NCI-H1417 (cell line): ENCODE measurements at places on chromosomes 7 and 10.
A peak's percentile ranks its signal among the peaks of the same experiment; 100 is the strongest.

GRCh38 chr10:48509974-48510692 is 94.7 kb downstream of the ARHGAP22 start:
- DNase-seq = no peak

- DNase-seq = no peak
Measured at GRCh38 chr10:30493609-30494530, 59.9 kb downstream of the MAP3K8 start.

- DNase-seq = no peak
Measured at GRCh38 chr10:82888809-82889455, 1013.9 kb downstream of the NRG3 start.

DNA sequence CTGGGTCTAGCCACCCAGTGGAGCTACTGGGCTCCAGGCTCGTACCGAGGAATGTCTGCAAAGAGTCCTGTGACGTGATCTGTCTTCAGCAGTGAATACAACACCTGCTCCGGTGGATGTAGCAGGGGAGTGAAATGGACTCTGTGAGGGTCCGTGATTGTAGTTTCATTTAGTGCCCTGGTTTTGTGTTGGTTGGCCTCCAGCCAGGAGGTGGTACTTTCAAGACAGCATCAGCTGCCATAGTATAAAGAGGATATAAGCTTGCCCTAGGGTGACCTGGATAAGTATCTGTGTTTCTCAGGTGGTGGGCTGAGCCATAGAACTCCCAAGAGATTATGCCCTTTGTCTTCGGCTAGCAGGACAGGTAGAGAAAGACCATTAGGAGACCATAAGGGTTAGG is 24.6 kb upstream of the WNT2 start:
- no peak for DNase-seq

GRCh38 chr10:86085136-86085535 is 281.5 kb downstream of the GRID1 start:
- no peak for DNase-seq

DNA sequence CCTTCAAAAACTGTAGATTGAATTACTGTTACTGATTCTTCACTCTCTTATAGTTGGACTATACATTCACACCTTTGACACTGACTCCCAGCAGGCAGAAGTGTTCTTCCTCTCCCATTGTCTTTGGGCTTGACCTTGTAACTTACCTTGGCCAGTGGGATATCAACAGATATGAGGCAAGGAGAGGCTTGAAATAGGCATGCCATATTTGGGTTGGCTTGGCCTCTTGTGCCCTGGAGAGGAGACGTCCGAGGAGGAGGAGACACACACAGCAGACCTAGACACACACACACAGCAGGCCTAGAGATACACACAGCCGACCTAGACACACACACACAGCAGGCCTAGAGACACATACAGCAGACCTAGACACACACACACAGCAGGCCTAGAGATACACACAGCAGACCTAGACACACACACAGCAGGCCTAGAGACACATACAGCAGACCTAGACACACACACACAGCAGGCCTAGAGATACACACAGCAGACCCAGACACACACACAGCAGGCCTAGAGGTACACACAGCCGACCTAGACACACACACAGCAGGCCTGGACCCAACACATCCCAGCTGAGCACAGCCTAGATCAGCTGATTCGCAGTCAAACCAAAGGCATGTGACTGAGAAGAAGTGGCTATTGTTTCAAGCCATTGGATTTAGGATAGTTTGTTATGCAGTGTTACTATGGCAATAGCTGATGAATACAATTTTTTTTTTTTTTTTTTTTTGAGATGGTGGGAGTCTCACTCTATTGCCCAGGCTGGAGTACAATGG is 12.5 kb upstream of the GNA12 start:
- peak; percentile 71 for DNase-seq

DNA sequence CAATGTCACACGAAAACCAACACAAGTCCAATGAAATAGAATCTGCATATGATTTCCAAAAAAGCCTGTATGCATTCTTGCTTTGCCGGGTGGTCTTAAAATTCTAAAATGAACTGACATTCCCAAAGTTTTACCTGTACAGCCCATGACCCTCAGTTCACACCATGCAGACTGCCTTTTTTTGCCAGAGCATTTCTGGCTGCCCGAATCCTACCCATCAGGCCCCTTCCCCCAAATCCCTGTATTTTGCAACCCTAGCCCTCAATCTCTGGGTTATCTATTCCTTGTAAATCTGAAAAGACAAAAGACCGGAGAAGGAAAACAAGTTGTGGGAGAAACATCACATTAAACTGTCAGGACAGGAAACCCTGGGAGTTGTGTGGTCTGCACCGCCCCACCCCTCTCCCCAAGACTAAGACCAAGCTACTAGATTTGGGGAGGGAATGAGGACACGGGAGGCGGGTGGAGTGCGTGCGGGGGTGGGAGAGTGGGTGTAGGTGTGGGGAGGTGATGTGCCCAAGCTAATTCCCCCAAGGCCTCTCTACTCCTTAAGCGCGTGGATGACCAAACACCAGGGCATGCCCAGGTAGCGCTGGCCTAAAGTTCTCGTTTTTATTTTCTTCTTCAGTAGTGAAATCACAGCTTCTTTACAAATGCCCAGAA is 1.4 kb downstream of the JCAD start:
- no peak for DNase-seq

DNA sequence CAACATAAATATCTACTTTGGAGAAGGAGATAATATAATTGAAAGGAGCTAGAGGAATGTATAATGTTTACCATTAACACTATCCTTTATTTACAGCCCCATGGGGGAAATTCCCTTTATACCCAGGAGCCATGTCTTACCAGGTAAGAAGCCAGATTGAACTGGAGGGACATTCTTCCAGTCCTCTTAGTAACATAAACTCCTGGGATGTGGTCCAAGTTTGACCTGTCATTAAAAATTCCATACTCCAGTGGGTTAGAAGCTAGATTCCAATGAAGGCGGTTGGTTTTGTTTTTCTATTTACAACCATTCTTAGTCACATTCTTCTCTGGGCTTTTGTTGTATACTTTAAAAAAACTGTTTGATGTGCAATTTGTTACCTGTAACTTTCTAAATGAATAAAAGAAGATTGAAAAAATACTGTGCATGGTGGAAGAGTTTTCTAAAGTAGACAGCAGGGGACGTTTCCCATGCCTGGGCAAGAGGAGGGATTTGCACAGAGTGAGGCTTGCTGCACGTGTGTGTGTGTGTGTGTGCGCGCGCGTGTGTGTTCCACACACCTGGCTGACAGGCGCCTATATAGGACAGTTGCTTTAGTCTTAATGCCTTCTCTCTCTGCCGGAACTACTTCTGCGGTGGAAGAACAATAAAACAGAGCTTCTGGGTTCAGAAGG is 2.0 kb downstream of the PLCE1 start:
- DNase-seq = no peak

DNA sequence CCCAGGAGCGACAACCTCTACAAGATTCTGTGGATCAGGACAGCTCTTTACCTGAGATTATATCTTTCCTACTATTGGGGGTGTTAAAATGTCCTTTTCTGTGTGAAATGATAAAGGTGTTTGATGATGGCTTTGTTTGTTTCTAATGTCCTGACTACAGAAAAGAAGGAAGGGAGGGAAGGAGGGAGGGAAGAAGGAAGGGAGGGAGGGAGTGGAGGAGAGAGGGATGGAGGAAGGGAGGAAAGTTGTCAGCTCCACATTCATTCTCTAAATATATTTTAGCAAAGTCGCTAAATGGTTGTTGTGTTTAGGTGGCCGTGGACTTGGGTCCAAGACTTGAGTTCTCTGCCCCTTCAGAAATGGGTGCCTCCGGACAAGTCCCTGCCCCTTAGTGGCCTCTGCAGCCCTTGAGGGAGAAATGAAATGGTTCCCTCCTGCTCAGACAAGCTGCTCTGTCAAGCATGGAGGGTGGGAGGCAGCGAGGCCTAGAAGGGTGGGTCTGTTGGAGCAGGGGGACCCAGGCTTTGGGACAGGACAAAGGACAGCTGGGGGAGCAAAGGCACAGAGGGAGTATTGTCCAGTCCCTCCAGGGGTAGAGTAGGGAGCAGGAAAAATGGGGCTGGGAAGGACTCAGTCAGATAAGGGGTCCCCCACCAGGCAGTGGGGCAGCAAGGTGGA is 4.4 kb downstream of the RGS10 start:
- no peak for DNase-seq

DNA sequence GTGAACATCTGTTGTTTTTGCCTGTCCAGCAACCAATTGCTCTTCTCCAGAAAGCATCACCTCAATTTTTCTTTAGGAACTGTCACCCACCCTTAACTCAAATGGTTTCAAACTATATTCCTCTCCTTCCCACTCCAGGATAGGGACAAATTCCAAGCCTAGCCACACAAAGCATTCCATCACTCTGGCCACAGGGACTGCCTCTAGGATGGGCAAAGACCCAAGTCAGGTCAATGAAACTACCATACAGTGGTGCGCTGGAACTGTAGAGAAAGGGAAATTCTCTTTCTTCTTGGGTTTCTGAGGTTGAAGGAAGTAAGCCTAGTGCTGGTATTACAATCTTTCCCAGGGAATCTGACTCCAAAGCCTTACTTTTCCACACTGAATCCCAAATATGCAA is 3.6 kb downstream of the MICU1 start:
- DNase-seq = no peak

GRCh38 chr10:70432101-70432500 is 9.4 kb downstream of the NODAL start:
- no peak for DNase-seq

- no peak for DNase-seq
Measured at GRCh38 chr7:73645643-73646174, 21.4 kb upstream of the MLXIPL start.

- DNase-seq = no peak
Measured at GRCh38 chr10:23516530-23516929, 77.7 kb downstream of the OTUD1 start.

- no peak for DNase-seq
Measured at GRCh38 chr7:76280408-76280807, 22.1 kb upstream of the HSPB1 start.

DNA sequence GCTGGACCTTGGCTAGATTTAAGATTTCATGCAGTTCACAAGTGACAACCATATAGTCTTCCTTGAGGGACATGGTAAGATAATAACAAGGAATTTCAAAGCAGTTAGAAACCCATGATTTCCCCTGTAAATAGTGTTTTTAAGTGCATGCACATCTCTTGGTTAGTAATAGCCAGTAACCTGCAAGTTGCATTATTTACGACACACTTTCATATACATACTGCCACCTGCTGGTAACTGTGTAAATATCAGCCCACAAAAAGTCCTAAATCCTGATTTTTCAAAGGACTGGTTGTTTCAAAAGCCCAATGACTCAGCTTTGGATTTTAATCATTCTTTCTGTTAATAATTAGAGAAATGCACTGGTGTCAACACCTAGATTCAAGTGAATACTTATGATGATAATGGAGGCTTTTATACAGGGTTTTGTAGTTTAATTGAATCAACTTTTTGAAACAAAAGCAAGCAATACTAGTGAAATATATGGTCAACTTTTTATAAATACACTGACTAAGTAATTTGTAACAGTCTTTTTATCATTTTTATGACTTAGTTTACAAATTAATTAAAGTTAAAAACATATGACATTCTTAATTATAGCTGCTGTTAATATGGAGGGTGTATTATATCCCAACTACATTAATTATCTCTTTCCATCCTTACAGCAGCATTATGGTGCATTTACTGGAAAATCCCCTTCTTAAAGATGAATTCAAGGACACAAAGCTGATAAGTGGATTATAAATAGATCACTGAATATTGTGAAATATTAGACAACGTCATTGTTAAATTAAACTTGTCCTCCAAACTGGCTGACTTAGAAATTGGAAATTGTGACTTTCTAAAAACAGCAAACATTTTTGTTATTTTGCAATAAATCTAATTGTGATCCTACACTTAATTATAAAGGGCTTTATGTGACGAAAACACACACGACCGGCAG is 367.7 kb upstream of the SEMA3D start:
- peak; percentile 76 for DNase-seq

DNA sequence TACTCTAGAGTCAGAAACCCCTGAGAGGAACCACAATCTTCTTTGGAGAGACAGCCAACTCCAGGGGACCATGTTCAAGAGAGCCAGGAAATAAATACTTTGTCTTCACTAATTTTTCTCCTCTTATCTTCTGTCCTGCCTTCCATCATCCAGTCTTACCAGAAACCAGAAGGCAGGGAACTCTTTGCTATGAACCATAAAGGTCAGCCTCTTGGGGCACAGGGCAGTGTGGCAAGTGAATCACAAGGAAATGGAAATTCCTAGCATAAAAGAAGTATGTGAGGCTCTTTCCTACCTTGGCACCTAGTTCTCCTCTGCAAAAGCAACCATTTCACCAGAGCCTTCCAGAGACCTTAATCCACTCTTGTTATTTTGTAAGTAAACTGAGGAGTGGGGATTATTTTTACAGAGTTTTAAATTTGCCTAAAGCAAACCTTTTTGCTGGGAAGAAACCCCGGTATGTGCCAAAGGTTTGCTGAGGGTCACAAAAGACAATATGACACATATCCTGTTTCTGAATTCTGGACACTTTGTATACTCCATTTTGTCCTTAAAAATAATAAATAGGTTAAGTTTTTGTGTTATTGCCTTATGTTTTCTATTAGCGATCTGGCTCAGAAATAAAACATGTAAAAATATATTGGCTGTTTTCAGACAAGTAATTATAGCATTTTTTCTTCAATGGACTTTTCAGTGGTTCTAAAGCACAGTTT is 87.1 kb downstream of the ADAM22 start:
- no peak for DNase-seq

- no peak for DNase-seq
Measured at GRCh38 chr7:146862415-146862814, 745.8 kb downstream of the CNTNAP2 start.

GRCh38 chr10:128013626-128014025 is 106.7 kb downstream of the PTPRE start:
- DNase-seq = no peak

GRCh38 chr10:93741367-93741766 is 16.4 kb upstream of the LGI1 start:
- no peak for DNase-seq

- no peak for DNase-seq
Measured at GRCh38 chr7:75038508-75038907, 35.1 kb downstream of the RCC1L start.

DNA sequence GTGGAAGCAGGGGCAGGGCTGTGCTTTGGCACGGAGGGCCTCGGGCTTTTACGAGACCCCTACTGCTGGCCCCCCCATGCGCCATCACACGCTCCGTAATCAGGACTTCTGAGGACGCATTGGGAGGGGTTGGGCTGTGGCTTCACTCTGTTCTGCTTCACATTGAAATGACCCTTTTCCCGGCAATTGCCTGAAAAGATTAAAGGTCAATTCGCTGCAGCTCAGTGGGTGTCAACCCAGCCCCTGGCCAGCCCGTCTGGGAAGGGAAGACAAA is 41.7 kb upstream of the UBE3C start:
- DNase-seq = no peak

- no peak for DNase-seq
Measured at GRCh38 chr7:19368491-19368925, 223.3 kb upstream of the FERD3L start.
